Nucleus accumbens (tissue), 56 donors: ENCODE measurements at places on chromosomes 6 and 20.

DNA sequence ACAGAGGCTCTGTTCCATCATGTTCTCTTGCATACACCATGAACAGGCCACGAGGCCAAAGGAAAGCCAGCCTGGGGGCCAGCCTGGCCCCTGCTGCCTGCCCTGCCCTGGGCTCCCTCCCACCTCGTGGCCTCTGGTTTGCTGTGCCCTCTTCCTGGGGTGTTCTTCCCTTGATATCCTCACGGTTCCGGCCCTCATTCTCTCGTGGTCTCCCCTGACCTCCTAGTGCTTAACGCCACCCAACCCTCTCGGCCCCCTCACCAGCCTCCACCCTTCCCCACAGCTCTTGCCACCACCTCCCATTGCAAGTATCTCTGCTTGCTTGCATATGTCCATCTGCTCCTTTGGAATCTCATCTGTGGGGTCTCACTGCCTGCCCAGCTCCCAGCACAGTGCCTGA is 73.0 kb downstream of the GNAS-AS1 start:
- DNase-seq, result no peak

GRCh38 chr6:149534742-149535141 is 11.1 kb downstream of the PPIL4 start:
- no peak for DNase-seq

GRCh38 chr6:139080255-139080920 is 51.8 kb downstream of the ABRACL start:
- no peak for DNase-seq

- DNase-seq, result no peak
Observed at GRCh38 chr6:6588064-6588923, at the start of gene LY86. Gene LY86 (plus strand): TSS chr6:6588720. CDS start chr6:6588735, 15 bp downstream.

DNA sequence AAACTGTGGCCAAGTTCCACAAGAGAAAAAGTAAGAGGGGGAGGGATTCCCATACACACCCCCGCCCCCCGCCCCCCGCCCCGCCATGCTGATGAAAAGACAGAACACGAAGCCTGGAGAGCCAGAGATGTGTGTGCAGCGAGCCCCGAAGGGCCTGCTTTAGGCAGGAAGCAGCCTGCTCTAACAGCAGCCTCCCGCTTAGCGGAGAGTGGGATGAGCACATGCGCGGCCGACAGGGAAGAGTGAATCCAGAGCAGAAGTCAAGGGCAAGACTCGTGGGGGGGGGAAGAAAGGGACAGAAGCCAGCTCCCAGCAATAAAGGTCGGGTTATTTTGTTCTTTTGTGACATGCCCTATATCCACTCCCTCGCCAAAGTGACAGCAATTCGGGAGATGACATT is 67.2 kb upstream of the PTGIS start:
- DNase-seq, result no peak

- DNase-seq, result no peak
Observed at GRCh38 chr6:159616456-159616855, 76.6 kb downstream of the SOD2 start.

DNA sequence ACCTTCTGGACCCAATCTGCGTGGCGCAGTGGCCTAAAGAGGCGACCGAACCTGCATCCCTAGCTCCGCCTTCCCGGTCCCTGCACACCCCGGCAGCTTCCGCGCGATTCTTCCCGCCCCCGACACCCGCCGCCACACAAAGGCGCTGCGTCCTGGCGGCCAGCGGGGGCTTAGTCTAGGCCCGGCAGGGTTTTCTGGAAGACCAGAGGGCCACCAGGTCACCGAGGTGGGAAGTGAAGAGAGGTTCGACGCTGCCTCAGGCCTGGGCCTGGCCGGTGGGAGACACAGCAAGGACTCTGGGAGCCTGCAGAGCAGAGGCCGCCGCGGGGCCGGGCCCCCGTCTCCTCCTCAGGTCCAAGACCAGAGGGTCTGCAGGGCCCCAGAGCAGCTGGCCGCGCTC is 154.9 kb downstream of the OR2B2 start:
- DNase-seq, result no peak

DNA sequence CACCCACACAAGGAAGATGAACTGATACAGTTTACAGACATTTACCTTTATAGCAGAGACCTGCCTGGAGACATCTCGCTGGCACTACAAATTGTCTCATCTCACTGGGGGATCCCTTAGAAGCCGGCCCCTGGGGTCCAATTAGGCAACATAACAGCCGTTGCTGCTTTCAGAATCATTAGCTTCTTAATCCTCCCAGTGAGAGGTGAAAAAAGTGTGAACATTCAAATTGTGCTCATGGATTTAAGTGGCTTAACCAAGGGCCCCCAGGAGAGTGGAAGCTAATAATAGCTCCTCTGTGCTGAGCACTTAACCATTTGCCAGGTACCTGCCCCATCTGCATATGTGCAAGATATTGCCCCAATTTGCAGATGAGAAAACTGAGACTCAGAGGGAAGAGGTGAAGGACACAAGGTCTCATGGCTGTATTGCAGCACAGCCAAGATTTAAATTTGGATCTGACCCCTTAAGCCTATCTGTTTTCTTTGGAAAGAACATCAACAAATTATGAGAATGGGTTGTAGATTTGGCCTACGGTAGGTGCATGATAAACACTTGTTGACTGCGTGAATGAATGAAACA is 101.0 kb downstream of the EYA2 start:
- no peak for DNase-seq

DNA sequence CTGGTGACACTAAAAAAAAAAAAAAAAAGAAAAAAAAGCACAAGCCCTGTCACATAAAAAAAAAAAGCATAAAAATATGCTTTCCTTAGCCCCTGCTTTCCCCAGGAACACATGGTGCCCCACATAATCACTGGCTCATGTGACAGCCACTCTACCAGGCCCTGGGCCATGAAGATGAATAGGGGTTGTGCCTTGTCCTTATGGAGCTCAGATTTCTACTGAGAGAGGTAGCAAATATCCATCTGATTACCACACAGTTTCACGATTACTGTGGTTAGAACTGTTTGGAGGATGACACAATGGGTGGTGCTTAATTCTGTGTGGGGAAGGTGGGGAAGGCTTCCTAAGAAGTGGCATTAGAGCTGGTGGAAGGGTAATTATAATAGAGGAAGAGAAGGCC is 9.3 kb downstream of the RAET1E start:
- no peak for DNase-seq

- DNase-seq, result no peak
Observed at GRCh38 chr6:18605841-18606240, 218.7 kb downstream of the RNF144B start.

- DNase-seq, result no peak
Observed at GRCh38 chr20:45338121-45339030, 9.8 kb downstream of the SDC4 start.

GRCh38 chr20:36030149-36030548 is 61.8 kb downstream of the CNBD2 start:
- no peak for DNase-seq

DNA sequence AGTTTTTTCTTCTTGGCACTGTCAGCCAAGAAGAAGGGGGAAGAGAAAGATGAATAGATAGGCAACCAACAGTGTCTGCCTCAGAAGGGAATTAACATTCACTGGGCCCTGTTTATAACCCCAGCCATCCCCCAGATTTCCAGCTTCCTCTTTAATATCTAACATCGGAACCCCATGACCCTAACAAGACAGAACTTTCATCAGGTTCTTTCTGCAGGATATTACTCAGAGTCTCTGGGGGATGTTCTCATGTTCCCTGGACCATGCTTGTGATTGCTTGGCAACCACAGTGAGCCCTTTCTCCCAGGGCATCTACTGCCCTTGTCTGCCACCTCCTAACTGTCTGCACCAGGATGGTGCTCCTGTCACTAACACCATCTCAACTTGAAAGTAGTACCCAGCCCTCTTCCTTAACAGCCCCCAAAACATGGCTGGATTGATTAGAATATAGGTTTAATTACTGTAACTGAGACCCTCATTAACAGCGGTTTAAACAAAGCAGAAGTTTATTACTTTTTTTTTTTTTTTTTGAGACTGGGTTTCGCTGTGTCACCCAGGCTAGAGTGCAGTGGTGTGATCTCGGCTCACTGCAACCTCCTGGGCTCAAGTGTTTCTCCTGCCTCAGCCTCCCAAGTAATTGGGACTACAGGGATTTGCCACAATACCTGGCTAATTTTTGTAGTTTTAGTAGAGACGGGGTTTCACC is 12.0 kb upstream of the PTPN1 start:
- no peak for DNase-seq

DNA sequence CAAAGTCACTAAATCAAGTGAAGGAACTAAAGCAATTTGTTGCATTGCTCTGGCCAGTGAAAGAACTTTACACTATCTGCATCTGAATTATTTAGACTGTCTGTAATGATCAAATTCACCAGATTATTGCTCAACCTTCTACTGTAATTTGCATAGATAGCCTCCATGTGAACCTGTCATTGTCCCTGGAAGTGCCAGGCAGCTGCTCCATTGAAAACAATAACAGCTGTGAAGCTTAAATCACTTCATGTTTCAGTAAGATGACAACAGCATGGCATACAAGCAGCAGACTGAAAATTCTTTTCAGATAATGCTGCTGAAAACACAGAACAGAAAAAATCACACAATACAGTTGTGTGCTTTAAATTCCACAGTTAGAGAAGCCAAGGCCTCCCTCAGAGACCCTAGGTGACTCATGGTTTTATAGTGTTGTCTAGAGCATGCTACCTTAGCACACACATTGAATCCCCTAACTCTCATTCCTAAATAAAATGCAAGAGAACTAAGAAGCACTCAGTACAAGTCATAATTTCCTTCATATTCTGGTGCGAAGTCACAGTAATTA is 248.9 kb downstream of the TPBG start:
- DNase-seq, result no peak

DNA sequence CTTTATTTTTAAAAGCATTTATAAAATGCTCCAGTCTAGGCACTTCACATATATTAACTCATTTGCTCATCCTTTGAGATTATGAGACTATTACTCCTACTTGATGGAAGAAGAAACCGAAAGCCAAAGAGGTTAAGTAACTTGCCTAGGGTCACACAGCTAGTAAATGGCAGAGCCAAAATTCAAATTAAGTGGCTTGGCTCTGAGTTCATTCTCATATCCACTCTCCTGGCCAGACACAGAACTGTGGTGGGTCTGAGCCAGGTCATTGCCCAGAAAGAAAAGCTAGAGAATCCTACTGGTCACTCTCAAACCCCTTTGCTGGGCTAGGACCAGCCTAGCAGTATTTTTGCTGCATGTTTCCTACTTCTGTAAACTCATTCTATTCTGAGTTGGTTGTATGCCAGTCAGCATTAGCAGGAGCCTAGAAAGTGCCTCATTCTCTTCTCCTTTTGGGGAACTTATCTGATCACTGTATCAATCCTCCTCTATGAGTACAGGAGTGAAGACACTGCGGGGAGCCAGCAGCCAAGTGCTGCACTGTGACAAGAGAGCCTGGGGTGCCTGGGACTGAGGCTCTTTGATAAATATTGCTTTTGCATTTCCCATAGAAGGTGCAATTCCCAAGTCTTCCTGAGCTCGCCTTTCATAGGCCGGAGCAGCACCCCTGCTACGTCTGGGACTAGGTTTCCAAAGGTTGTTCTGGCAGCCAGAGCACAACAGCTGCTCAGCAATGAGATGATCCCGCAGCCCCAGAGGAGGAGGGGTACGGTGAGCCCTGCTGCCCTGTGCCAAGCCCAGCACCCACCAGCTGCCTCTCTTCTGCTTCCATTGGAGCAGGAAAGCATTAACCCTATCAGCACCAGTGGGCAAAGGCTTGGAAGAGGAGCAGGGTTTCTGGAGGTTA is 728.3 kb downstream of the MAFB start:
- DNase-seq, result no peak

GRCh38 chr6:149925253-149925973 is 2.5 kb upstream of the RAET1G start:
- no peak for DNase-seq
